HepG2 (cell line): ENCODE measurements at places on chromosomes 3 and 15.

DNA sequence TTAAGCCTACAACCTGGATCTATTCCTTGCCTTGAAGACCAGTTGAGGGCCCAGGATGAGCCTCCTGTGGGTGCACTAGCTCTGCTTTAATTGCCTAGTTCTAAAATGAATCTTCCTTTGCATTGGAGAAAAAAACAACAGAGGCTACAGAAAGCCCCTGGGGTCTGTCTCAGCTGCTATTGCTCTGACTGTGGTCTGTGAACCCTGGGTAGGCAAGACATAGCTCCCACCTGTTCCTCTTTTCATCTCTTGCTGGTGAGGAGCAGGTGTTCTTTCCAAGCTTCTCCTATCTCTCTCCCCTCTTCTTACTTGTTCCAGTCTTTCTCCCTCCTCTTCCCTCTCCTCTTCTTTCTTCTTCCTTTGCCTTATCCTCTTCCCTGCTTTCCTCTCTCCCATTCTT is 28.8 kb downstream of the RBP2 start:
- DNase-seq: no peak

- DNase-seq: no peak
Measured at GRCh38 chr3:193780397-193780796, 187.4 kb downstream of the OPA1 start.

- DNase-seq: no peak
Measured at GRCh38 chr3:4721511-4721911, 228.4 kb downstream of the ITPR1 start.

- no peak for DNase-seq
Measured at GRCh38 chr15:59558851-59559250, 52.7 kb upstream of the GCNT3 start.

- no peak for DNase-seq
Measured at GRCh38 chr3:152943645-152944044, 108.7 kb downstream of the P2RY1 start.

DNA sequence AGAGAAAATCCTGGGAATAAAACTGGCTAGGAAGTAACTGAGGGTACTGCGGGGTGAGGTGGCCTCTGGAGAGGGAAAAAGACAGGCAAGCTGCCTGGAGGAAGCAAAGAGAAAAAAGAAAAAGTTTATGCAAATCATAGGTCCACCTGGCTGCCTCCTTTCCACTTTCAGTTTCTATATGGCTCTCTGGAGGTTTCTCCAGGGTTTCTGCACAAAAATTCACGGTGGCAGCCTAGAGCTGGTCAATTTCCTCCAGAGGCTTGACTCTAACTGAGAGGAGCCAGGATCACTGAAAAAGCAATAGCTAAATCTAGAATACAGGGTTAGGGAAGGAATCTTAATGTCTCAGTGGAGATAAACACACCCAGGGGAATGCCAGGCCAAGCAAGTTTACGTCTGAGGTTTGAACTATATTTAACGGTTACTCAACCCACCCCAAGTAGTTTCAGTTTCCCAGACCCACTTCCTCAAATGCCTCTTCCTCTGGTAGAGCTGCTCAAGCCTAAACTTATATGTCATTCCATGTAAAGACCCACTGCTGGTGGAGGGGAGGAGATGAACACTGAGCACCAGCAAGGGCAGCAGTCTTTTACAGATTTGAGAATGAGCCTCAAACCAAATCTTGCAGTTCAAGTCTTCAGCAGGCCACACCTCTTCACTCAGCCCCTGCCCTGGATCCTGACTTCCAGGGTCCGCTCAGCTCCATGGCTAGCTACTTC is 5.7 kb downstream of the LYSMD2 start:
- DNase-seq: no peak

GRCh38 chr3:66592927-66593625 is 92.3 kb upstream of the LRIG1 start:
- DNase-seq: no peak

DNA sequence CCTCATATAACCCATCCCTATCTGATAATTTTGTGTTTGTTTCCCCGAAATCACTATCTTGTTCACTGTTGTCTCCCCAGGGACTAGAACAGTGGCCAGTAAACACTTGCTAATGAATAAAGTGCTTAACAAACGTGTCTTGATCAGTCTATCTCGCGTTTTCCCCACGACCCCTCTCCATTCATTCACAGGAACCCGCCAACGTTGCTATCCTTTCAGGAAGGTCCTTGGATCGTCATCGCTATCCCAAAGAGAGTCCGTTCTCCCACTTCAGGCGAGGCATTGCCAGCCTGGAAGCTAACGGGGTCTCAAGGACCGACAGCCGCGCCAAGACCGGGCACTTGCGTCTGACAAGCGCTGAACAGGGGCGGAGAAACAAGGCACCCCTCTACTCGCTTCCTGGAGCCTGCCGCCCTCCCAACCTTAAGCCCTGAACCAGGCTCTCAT is 344 bp downstream of the LINS1 start:
- DNase-seq: no peak

DNA sequence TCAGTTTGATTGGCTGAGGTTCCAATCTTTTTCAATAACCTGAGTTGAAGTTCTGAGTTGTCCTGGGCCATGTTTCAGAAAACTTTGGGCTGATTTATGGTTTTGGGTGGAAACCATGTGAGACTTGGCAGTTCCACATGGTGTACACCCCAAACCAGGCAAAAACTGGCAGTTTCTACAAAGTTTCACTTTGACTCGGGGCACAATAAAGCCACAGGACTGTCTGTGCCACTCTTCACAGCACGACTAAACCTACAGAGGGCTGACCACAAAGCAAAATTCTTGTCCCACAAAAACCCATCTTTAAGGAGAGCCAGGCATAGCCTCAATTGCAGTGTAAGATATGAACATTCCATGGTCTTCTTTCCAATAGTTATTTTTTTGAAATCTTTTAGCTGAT is 155.0 kb downstream of the DUT start:
- no peak for DNase-seq
